ENCODE measurements at places on chromosomes 6 and 20.

- ATAC-seq = no peak
- H3K4me3 ChIP-seq = no peak overlapping the region
- peaks cover 37% of the 10 kb centered on the region for H3K27me3 ChIP-seq
- H3K27ac ChIP-seq = no peak overlapping the region
- H3K4me1 ChIP-seq = no peaks in the 10 kb centered on the region
- no peaks in the 10 kb centered on the region for H3K36me3 ChIP-seq
These were observed 71.8 kb downstream of the F13A1 start for GRCh38 chr6:6248651-6249050.

GRCh38 chr6:52049252-52050050, 38.0 kb downstream of the PKHD1 start:
- no peak overlapping the region for H3K27ac ChIP-seq
- no peaks in the 10 kb centered on the region for H3K4me1 ChIP-seq
- H3K27me3 ChIP-seq = peaks cover 9% of the 10 kb centered on the region
- H3K4me3 ChIP-seq = no peak overlapping the region

- no peak for ATAC-seq
- H3K36me3 ChIP-seq = no peaks in the 10 kb centered on the region
- H3K4me1 ChIP-seq = peaks cover 4% of the 10 kb centered on the region
These were observed 3.9 kb upstream of the SULF2 start for GRCh38 chr20:47789081-47789763.

GRCh38 chr6:50720623-50721022, 7.3 kb downstream of the TFAP2D start:
- no peaks in the 10 kb centered on the region for H3K4me1 ChIP-seq
- H3K27me3 ChIP-seq = peaks cover 61% of the 10 kb centered on the region
- no peak overlapping the region for H3K4me3 ChIP-seq
- ATAC-seq = no peak

GRCh38 chr6:20991910-20992309, 457.7 kb downstream of the CDKAL1 start:
- no peaks in the 10 kb centered on the region for H3K27me3 ChIP-seq
- H3K4me3 ChIP-seq = no peak overlapping the region
- peaks cover 20% of the 10 kb centered on the region for H3K36me3 ChIP-seq
- no peak for ATAC-seq
- peaks cover 6% of the 10 kb centered on the region for H3K4me1 ChIP-seq
- no peak overlapping the region for H3K27ac ChIP-seq

DNA sequence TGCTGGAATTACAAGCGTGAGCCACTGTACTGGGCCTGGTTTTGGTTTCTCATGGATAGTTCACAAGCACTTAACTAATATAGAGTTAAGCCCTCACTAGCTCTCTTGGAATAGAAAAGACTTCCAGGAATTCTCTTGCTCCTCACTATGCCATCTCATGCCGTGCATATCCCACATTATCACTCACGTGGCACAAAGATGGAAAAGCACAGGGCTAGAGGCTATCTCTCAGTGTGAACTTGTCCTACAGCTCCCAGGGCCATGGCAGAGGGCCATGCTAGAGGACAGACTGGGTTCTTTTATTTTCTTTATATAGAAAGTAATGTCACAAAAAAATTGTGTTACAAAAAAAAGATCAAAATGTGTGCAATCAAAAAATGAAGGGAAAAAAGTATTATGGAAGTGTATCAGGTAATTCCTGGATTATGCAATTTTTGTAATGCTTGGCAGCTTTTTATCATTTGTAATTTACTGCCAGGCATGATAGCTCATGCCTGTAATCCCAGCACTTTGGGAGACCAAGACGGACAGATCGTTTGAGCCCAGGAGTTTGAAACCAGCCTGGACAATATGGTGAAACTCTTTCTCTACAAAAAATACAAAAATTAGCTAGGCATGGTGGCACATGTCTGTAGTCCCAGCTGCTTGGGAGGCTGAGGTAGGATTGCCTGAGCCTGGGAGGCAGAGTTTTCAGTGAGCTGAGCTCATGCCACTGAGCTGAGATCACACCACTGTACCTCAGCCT, 6.4 kb upstream of the SLC2A12 start:
- H3K4me1 ChIP-seq = no peaks in the 10 kb centered on the region
- peaks cover 4% of the 10 kb centered on the region for H3K27me3 ChIP-seq
- H3K4me3 ChIP-seq = no peak overlapping the region
- no peaks in the 10 kb centered on the region for H3K36me3 ChIP-seq
- ATAC-seq = no peak

DNA sequence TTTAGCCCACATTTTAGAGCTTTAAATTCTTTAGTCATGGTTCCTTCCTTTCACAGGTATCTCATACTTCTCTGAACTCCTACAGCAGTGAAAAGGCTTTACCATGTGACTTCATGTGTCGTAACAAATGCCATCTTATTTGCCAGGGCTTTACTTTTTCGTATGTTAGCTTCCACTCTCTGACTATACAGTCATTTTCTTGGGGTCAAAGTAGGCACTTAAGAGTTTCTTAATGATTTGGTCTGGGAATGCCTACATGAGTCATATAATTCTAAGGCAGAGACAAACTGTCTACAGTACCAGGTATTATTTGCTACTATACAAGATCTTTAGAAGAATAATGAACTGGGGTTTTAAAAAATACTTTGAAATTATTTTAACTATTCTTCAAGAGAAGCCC, 15.0 kb downstream of the RAB23 start:
- ATAC-seq = peak; percentile 88
- peaks cover 12% of the 10 kb centered on the region for H3K4me1 ChIP-seq
- peak overlapping the region; percentile 74 for H3K27ac ChIP-seq
- no peaks in the 10 kb centered on the region for H3K27me3 ChIP-seq
- no peaks in the 10 kb centered on the region for H3K36me3 ChIP-seq
- H3K4me3 ChIP-seq = no peak overlapping the region

GRCh38 chr6:48474136-48474535, 363.1 kb upstream of the PTCHD4 start:
- H3K36me3 ChIP-seq = no peaks in the 10 kb centered on the region
- ATAC-seq = no peak
- H3K4me3 ChIP-seq = no peak overlapping the region
- no peaks in the 10 kb centered on the region for H3K27me3 ChIP-seq
- no peak overlapping the region for H3K27ac ChIP-seq
- no peaks in the 10 kb centered on the region for H3K4me1 ChIP-seq

DNA sequence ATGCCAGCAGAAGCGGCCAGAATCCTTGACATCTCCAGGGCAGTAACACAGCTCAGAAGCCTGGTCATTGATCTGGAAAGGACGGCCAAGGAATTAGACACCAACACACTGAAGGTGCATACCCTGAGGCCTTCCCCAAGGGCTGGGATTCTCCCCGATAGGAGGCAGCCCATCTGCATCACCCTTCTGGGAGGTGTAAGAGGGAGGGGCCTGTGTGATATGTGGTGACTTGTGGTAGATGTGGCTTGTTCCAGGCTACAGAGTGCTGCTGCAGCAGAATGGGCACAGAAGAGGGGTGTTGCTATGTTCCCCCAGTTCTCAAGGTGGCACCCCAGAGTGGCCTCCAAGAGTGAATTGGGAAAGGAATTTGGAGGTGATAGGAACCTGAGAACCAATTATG, 11.2 kb downstream of the TRIM40 start:
- no peaks in the 10 kb centered on the region for H3K4me1 ChIP-seq
- H3K27ac ChIP-seq = no peak overlapping the region
